ENCODE measurements at places on chromosomes 7 and 10. TPM values are rescaled to one million over a fixed set of nuclear protein-coding genes. Genes with fewer than 3 reads are reported as not detected.

Gene PLEKHA8
- total RNA-seq = 13.1 TPM

Gene DPP6
- not detected for total RNA-seq

Gene SLC26A4
- total RNA-seq = 1.4 TPM

Gene GNAT3
- not detected for total RNA-seq

Gene DNAJB9
- 16.7 TPM for total RNA-seq

Gene MYO1G
- 6.0 TPM for total RNA-seq

Gene GALNT17
- total RNA-seq = 6.0 TPM

- no peak for DNase-seq
These were observed 89.8 kb upstream of the PRPS1L1 start for GRCh38 chr7:18117482-18117881.

GRCh38 chr10:86960003-86960862 is 1.8 kb downstream of the SNCG start:
- DNase-seq = no peak

GRCh38 chr10:14621037-14621436 is 153.7 kb downstream of the FAM107B start:
- no peak for DNase-seq

DNA sequence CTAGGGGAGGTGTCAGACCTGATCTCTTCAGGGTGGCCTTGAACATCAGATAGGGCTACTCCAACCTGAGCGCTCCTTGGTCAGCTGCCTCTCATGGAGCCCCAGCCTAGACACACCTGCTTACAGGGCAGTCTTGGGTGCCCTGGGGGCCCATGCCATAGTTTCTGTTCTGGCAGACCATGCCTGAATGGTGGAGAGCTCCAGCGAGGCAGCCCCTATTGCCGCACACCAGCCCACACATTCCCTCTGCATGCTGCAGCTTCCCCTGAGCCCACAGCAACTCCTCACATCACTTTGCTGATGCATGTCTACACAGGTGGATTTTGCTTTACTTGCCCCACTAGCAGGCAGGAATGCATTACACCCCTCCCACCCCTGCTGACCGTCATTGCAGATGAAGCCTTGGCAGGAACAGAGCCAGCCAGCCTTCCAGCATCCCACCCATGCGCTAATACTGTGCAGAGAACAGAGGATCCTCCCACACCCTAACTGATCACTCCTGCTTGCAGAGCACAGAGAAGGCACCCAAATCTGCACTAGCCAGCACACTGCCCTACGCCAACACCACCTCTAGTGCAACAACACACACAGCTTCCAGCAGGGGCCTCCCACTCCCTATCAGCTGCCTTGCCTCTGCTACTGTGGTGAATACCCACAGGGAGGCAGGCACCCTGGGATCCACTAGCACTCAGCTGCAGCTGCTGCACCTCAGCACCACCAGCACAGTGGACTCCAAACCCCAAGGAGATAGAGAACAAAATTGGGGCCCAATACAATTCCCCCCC is 43.0 kb upstream of the GRM3 start:
- DNase-seq = no peak

- DNase-seq = no peak
These were observed 26.9 kb downstream of the BMPER start for GRCh38 chr7:33932221-33932620.

DNA sequence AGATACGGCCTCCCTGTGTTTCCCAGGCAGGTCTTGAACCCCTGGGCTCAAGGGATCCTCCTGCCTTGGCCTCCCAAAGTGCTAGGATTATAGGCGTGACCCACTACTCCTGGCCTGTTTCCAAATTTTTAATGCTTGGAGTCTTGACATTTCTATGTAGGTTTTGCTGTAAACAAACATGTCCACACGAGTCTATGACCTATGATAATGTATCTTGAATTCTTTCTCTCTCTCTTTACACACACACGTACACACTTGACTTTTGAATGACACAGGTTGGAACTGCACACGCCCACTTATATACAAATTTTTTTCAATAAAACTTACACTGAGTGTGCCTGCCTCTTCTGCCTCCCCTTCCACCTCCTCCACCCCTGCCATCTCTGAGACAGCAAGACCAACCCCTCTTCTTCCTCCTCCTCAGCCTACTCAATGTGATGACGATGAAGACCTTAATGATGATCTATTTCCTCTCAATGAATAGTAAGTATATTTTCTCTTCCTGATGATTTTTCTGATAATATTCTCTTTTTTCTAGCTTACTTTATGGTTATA is 44.1 kb upstream of the LAMB1 start:
- DNase-seq = no peak

- no peak for DNase-seq
These were observed 45.9 kb downstream of the ASZ1 start for GRCh38 chr7:117381362-117381761.

DNA sequence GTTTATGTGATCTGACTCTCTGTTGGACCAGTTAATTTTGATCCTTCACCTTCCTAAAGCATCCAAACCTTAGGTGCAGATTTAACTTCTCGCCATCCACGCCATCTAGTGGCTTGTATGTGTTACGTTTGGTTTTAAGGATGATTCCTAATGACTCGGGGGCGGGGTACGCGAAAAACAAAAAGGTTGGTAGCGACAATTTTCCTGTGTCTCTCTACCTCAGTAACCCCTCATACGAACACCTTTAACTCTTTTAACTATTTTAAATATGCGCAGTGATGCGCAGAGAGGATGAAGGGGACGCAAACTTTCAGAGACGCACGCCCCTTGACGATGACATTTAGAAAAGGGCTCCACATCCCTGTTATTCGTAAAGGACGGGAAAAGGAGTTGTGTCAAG is 714 bp upstream of the KCND2 start:
- DNase-seq = no peak

DNA sequence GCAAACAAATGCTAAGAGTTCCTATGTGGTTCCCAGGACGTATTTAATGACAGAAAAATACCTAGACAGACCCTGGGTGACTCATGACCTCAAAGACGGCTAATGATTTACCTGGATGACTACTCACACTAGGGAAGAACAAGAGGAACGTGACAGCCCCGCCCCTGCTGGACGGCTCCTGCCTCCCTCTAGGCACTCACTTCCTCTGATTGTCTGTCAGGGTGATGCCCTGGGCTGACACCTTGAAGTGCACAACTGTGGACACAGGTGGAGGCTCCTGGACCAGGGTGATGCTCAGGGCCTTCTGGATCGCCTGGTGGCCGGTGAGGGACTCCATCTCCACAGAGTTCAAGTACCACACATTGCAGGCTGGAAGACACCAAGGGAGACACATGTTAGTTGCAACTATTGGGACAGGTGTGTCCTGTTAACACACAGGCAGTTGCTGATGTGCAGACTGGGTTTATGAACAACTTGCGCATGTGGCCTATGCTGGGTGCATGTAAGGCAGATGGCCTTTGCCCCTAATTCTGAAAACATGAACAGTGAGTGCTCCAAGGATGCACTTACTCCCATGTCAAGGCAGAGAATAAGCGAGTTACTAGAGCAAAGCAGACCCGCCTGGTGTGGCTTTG is 298.3 kb downstream of the TNS3 start:
- DNase-seq = no peak

GRCh38 chr7:108294595-108294994 is 161.6 kb downstream of the NRCAM start:
- no peak for DNase-seq

DNA sequence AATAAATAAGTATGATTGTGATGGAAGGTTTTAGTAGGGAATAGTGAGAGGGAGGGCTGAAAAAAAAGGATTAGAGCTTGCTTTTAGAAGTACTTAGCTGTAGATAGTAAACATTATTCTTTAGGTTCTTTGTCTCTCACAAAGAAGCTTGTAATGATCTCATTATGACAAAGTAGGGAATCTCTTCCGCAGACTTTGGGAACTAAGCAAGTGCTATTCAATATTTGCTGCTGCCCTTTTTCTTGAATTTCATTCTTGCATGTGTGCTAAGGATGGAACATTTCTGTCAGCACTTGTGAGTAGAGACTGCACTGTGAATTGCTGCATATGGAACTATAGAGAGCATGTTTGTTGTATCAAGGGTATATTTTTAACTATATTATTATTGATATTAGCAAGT is 173.4 kb downstream of the ST7 start:
- no peak for DNase-seq

- no peak for DNase-seq
These were observed 5.5 kb upstream of the ARID5B start for GRCh38 chr10:61895898-61896600.

DNA sequence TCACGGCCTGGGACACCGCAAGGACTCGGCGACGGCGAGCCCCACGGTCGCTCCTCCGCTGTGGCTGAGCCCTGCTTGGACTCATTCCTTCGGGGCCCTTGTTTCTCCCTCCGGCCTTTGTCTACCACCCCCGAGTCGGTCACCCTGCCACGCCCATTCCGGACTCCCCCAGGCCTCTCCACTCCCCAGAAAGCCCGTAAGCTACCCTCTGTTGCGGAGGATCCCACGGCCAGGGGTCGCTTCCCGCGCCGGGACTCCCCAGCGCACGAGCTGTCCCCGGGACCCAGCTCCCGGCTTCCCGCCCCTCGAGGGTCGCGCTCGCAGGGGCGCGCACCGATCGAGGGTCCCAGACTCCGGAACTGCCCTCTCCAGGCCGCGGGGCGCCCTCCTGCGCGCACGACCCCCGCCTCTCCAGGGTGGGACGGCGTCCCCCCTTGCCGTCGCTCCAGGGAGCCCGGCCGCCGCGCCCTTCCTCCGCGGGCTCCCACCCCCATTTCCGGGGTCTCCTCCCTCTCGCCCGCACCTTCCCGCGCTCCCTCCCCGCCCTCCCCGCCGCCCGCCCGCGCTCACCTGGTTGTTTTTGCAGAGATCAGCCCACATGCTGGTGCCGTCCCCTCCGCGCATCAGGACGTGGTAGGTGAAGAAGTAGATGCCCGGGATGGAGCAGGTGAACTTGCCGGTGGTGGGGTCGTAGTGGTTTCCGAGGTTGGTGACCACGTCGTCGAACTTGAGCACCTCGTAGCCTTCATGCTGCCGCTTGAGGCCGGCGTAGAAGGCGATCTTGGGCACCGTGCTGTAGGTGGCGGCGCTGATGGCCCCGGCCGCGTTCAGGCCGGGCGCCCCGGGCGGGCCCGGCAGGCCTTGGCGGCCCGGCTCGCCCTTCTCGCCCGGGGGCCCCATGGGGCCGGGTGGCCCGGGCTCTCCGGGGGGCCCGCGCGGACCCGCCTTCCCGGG is 1.5 kb downstream of the C1QL3 start:
- DNase-seq = no peak

DNA sequence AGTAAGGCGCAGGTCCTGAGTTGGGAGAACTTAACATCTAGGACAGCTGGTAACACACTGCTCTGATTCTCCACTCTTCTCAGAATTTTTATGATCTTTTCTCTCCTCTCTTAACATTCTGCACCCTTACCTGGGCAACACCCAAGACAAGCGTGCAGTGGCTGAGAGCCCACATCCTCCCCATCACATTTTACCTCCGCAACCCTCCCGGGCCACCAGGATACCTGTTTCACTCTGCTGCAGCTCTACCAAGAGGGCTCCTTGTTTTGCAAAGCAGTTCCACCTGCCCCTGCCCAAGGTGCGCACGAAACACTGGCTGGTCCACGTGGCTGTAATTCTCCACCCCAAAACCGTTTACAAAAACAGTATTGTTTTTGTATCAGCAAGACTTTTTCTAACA is 81.5 kb downstream of the ITIH5 start:
- no peak for DNase-seq

DNA sequence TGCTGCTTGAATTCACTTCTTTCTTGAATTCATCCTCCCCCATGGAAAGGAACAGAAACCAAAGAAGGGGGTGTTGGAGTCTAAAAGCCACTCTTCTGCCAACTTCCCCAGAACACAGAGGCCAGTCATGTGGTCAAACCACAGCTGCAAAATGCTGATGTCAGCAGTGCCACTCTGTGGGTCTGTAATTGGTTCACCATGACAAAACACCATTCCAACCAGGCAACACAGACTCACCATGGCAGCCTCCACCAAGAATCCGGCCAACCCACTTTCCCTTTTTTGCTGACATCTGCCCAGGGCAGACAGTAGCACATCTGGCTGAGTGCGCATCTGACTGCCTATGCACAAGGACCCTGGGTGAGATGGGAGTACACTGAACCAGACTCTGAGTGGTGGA is 16.8 kb downstream of the OSBPL3 start:
- peak; percentile 43 for DNase-seq

GRCh38 chr10:89929282-89930026 is 228.1 kb downstream of the KIF20B start:
- DNase-seq = no peak

DNA sequence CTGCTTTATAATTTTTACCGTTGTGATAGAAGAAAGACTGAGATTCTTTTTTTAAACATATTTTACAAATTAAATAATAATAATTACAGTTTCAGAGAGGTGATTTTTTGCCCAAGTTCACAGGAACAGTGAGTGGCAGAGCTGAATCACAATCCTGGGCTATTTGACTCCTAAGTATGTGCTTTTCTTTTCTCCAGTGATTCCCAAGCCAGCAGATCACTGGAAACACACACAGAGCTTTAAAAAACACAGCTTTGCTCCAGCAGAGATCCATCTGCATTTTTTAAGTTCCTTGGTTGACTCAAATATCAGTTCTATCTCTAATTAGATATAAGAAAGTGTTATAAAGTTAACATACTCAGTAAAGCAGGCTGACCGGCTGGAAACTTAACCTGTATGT is 69.0 kb downstream of the AHR start:
- no peak for DNase-seq

DNA sequence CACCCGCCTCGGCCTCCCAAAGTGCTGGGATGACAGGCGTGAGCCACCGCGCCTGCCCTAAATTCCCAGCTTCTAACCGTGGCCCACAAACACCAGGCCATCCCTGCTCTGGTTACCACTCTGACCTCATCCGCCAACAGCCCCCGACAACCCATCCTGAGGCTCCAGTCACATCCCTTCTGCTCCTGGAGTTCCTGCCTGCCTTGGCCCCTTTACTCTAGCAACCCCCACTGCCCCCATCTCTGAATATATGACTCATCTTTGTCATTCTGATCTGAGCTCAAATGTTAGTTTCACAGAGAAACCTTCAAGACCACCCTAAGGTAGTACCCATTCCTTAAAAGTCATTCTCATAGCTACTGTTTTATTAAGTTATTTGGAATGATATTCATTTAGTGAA is 26.6 kb downstream of the RHEB start:
- DNase-seq = no peak

DNA sequence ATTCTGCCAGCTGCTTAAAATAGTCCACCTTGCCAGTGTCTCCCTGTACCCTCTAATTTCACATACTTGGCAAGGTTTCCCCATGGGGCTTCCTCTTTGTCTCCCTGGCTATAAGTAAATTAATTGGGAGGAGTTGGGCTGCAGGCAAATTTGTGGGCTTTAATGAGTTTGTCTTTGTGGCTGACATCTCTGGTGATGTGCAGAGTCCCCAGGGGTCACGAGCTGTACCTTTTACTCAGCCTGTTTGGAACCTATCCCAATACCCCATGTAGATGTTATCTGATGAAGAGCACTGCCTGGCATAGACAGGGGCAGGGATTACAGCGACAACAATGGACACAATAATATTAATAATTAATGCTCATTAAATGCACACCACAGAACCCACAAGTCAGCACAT is 132.5 kb downstream of the SLIT1 start:
- DNase-seq = no peak
